ENCODE measurements at places on chromosomes 3 and 15. TPM values are rescaled to one million over a fixed set of nuclear protein-coding genes. Genes with fewer than 3 reads are reported as not detected.
A peak's percentile ranks its signal among the peaks of the same experiment; 100 is the strongest.

Gene JAGN1
- total RNA-seq, result 35.5 TPM

Gene ZNF639
- total RNA-seq, result 39.0 TPM

Gene CPNE9
- not detected for total RNA-seq

Gene SPINK8
- not detected for total RNA-seq

Gene SCAP
- total RNA-seq, result 64.1 TPM

Gene ROPN1B
- not detected for total RNA-seq

Gene TMEM40
- not detected for total RNA-seq

Gene KBTBD13
- total RNA-seq, result not detected

Gene GOLGA8J
- not detected for total RNA-seq

Gene TIPIN
- total RNA-seq, result 30.3 TPM

Gene TMEM207
- total RNA-seq, result not detected

Gene SNAP23
- total RNA-seq, result 56.8 TPM

Gene GRK7
- not detected for total RNA-seq

Gene HTR3E
- total RNA-seq, result not detected

Gene SUMF1
- 9.5 TPM for total RNA-seq

GRCh38 chr3:114362815-114363214, 69.0 kb downstream of the TIGIT start:
- no peaks in the 10 kb centered on the region for H3K36me3 ChIP-seq
- H3K27me3 ChIP-seq, result no peaks in the 10 kb centered on the region
- H3K4me3 ChIP-seq, result no peak overlapping the region
- DNase-seq, result no peak
- no peaks in the 10 kb centered on the region for H3K4me1 ChIP-seq

GRCh38 chr3:111882799-111883198, 23.7 kb downstream of the PHLDB2 start:
- H3K27ac ChIP-seq, result no peak overlapping the region
- no peak overlapping the region for H3K4me3 ChIP-seq
- peaks cover 4% of the 10 kb centered on the region for H3K4me1 ChIP-seq
- no peak for DNase-seq
- no peaks in the 10 kb centered on the region for H3K36me3 ChIP-seq
- H3K27me3 ChIP-seq, result no peaks in the 10 kb centered on the region

DNA sequence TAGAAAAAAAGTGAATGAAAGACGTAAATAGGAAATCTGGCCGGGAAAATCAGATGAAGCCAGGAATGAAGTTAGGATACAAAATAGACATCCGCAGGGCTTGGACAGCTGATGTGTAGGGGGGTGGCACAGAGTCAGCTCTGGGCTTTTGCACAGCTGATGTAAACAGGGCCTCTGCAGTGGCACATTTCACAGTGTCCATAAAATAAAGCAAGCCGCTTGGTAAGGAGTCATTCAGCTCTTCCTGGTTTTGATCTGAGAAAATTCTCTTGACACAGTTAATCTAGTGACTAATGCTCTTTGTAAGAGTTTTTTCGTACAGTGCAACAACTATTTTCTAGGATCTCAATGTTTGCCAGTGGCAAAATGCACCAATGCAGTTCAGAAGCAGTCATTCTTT, 153.3 kb downstream of the USP13 start:
- no peak for DNase-seq
- H3K4me1 ChIP-seq, result no peaks in the 10 kb centered on the region
- no peaks in the 10 kb centered on the region for H3K27me3 ChIP-seq

DNA sequence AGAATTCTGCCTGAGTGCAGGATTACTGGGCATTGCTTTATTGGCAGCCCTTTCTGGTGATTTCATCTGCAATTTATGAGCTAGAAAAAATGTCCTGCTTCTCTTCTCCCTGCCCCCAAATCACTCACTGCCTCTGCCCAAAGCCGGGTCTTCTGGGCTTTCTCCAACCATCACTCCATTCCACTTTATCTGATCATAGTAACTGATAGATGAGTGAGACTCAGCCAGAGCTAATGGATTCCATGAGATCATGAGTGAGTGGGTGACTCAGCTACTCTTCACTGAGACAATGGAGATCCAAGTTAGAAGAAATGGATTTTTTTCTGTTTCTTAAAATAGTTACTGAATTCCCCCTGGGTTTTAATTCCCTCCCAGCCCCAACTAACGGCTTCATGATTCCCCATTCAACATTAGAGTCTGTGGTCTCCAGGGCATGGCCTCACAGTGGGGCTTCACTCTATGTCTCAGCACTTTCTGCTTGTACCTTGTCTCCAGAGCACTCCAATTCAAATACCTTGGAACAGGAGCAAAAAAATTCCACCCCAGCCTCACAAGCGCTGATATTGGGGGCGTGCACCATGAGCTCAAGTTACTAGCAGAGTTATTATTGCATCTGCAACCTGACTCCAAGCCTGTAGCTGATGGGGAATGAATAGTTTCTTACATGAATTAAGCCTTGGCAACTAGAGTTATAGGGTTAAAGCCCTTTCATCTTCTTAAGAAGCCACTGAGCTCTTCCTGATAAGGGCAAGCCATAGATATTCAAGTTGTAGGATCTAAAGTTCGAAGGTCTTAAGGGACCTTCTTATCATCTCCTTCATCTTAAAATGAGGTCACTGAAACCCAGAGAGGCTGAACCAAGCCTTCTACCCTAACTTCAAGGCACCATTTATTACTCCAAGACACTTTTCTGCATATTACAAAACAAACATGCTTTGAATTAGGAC, 85.9 kb downstream of the AGBL1 start:
- no peaks in the 10 kb centered on the region for H3K36me3 ChIP-seq
- H3K27ac ChIP-seq, result no peak overlapping the region
- no peak for DNase-seq
- no peak overlapping the region for H3K4me3 ChIP-seq
- H3K4me1 ChIP-seq, result no peaks in the 10 kb centered on the region

GRCh38 chr3:64686446-64686908, 1.3 kb downstream of the ADAMTS9 start:
- H3K4me1 ChIP-seq, result no peaks in the 10 kb centered on the region
- H3K27ac ChIP-seq, result no peak overlapping the region
- no peaks in the 10 kb centered on the region for H3K36me3 ChIP-seq
- H3K4me3 ChIP-seq, result no peak overlapping the region
- no peak for DNase-seq

DNA sequence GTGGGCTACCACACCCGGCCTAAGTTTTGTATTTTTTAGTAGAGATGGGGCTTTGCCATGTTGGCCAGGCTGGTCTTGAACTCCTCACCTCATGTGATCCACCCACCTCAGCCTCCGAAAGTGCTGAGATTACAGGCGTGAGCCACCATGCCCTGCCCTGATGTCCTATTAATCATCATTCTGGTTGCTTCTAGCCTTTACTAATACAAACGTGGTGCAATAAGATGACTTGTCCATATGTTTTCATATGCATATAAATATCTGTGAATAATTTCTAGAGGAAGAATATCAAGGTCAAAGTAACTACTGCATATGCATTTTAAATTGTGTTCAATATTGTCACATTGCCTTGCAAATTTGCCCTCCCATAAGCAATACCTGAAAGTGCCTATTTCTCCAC, 25.5 kb upstream of the PDHB start:
- H3K27me3 ChIP-seq, result no peaks in the 10 kb centered on the region
- H3K36me3 ChIP-seq, result no peaks in the 10 kb centered on the region
- DNase-seq, result no peak
- no peak overlapping the region for H3K4me3 ChIP-seq
- H3K27ac ChIP-seq, result no peak overlapping the region

DNA sequence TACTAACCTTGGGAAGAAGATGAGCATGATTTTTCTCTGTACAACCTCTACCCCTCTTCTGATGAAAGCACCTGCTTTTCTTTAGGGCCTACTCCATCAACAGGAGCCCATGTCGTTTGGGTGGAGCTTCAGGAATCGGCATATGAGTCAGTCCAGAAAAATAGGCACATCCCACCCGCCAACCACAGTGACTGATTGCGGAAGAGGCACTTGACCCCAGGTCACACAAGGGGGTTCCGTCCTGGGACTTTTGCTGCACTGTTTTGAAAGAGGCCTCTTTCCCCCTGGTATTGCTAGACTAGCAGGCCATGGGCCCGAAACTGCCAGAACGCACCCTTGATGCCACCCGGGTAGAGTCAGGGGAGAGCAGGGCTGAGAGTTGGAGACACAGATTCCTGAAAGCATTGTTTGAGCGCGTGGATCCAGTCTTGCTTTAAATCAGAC, 19.3 kb upstream of the NRROS start:
- H3K36me3 ChIP-seq, result no peaks in the 10 kb centered on the region
- peaks cover 19% of the 10 kb centered on the region for H3K4me1 ChIP-seq
- no peaks in the 10 kb centered on the region for H3K27me3 ChIP-seq
- peak overlapping the region; percentile 63 for H3K27ac ChIP-seq
- no peak overlapping the region for H3K4me3 ChIP-seq

DNA sequence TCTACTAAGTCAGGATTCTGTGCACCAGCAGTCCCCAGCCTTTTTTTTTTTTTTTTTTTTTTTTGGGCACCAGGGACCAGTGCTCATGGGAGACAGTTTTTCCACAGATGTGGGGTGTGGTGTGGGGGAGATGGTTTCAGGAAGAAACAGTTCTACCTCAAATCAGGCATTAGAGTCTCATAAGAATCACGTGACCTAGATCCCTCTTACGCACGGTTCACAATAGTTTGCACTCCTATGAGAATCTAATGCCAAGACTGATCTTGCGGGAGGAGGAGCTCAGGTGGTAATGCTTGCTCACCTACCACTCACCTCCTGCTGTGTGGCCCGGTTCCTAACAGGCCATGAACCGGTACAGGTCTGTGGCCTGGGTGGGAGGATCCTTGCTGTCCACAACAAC, 88.8 kb downstream of the GADL1 start:
- DNase-seq, result no peak
- no peaks in the 10 kb centered on the region for H3K27me3 ChIP-seq
- H3K27ac ChIP-seq, result no peak overlapping the region

- H3K27ac ChIP-seq, result peak overlapping the region; percentile 29
- H3K36me3 ChIP-seq, result no peaks in the 10 kb centered on the region
- H3K4me3 ChIP-seq, result no peak overlapping the region
- H3K4me1 ChIP-seq, result peaks cover 38% of the 10 kb centered on the region
Measured at GRCh38 chr15:81286621-81287121, 37.3 kb downstream of the STARD5 start.

DNA sequence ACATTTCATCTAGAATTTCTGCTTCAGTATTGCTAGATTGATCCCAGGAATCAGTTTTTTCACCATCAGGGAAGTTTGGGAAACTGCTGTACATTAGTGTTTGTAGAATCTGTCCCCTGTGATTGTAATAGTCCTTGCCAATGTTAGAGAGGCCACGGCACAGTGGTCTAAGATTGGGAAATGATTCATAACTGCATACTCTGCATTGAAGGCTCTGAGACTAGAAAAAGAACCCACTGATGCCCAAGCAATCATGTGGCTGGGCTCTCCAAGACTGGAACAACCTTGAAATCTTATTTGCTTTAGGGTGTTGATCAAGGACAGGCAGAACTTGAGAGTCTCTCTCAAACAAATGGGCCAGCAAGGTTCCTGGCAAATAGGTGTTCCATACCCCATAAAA, 245.6 kb upstream of the LRTM1 start:
- no peaks in the 10 kb centered on the region for H3K4me1 ChIP-seq
- 0 out of 2 replicates have a peak, but pooled peaks cover 2% of the 10 kb centered on the region for H3K27me3 ChIP-seq
- DNase-seq, result no peak

GRCh38 chr15:82968066-82968465, 15.5 kb upstream of the HOMER2 start:
- no peak overlapping the region for H3K4me3 ChIP-seq
- H3K27ac ChIP-seq, result no peak overlapping the region
- H3K36me3 ChIP-seq, result no peaks in the 10 kb centered on the region
- peaks cover 13% of the 10 kb centered on the region for H3K4me1 ChIP-seq

DNA sequence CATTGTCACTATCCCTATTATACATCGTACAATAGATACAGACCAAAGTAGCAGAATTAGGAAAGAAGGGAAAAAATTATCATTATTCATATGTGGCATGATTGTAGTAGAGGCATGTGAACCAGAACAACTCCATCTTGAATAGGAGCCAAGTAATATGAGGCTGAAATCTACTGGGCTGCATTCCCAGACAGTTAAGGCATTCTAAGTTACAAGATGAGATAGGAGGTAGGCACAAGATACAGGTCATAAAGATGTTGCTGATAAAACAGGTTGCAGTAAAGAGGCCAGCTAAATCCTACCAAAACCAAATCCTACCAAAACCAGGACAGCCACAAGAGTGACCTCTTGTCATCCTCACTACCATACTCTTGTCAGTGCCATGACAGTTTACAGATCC, 1035.4 kb upstream of the SEMA6D start:
- no peaks in the 10 kb centered on the region for H3K27me3 ChIP-seq
- no peaks in the 10 kb centered on the region for H3K36me3 ChIP-seq
- H3K27ac ChIP-seq, result no peak overlapping the region
- H3K4me1 ChIP-seq, result no peaks in the 10 kb centered on the region

GRCh38 chr3:141249041-141249440, 17.4 kb downstream of the PXYLP1 start:
- no peak for DNase-seq
- no peaks in the 10 kb centered on the region for H3K36me3 ChIP-seq
- no peak overlapping the region for H3K27ac ChIP-seq
- no peaks in the 10 kb centered on the region for H3K4me1 ChIP-seq
- H3K27me3 ChIP-seq, result no peaks in the 10 kb centered on the region

DNA sequence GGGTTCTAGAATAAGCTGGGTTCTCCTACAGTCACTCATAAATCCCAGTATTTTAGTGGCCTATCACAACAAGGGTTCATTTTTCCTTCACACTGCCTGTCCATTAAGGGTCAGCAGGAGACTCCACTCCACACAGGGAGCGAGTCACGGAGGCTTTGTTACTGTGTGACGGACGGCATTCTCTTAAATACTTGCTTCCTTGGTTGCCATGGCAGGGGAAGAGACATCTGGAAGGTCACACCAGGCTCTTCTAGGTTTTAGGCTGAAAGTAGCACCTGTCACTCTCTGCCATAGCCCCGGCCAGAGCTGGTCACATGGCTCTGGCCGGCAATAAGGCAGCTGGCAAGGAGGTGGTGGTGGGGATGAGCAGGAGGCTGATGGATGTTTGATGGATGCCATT, 89.4 kb upstream of the ANKRD34C start:
- H3K4me1 ChIP-seq, result no peaks in the 10 kb centered on the region
- H3K27me3 ChIP-seq, result peaks cover 2% of the 10 kb centered on the region
- no peak for DNase-seq
- no peak overlapping the region for H3K4me3 ChIP-seq

DNA sequence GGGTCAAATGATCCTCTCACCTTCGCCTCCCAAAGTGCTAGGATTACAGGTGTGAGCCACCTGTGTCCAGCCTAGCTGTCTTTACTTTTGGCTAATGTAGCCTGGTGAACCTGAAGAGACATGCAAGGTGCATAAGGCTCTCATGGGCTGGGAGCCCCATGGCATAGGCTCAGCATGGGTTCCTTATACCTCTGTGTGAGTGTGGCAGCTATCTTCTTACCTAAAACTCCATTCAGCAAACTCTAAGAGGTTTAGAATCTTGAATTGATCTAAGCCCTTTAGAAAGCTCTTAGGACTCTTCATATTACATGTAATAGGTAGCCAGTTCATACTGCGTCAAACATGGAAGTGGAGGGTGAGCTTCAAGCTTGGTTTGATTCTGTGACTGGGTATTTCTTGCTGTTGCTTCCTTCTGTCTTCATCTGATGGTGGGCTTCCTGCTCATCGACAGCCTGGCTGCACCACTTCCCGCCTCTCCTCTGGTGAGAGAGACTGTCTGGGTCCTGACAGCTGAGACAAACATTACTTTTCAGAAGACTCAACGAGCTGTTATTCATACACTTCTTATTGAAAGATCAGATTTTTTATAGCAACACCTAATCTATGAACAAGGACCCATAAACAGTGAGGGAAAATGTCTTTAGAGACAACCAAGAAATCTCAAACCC, 19.2 kb upstream of the TKT start:
- no peak for DNase-seq
- H3K27ac ChIP-seq, result no peak overlapping the region
- no peaks in the 10 kb centered on the region for H3K27me3 ChIP-seq
- H3K4me3 ChIP-seq, result no peak overlapping the region
- peaks cover 3% of the 10 kb centered on the region for H3K4me1 ChIP-seq

- H3K4me1 ChIP-seq, result no peaks in the 10 kb centered on the region
- no peaks in the 10 kb centered on the region for H3K27me3 ChIP-seq
- H3K36me3 ChIP-seq, result no peaks in the 10 kb centered on the region
- DNase-seq, result no peak
Measured at GRCh38 chr3:106819440-106819839, 557.8 kb upstream of the CCDC54 start.
